ENCODE measurements at places on chromosomes 5 and 9.
A peak's percentile ranks its signal among the peaks of the same experiment; 100 is the strongest.

- DNase-seq: no peak
Observed at GRCh38 chr9:121048175-121048574, 1.9 kb downstream of the C5 start.

GRCh38 chr9:77811832-77812231 is 163.7 kb upstream of the GNA14 start:
- DNase-seq: no peak

- no peak for DNase-seq
Observed at GRCh38 chr5:151967865-151968264, 43.2 kb upstream of the GLRA1 start.

GRCh38 chr9:113589890-113590289 is 126.4 kb downstream of the RGS3 start:
- DNase-seq: peak; percentile 60

GRCh38 chr9:131081868-131082267 is 14.5 kb upstream of the AIF1L start:
- DNase-seq: no peak

- DNase-seq: no peak
Observed at GRCh38 chr5:161263191-161263590, 283.3 kb downstream of the GABRB2 start.

DNA sequence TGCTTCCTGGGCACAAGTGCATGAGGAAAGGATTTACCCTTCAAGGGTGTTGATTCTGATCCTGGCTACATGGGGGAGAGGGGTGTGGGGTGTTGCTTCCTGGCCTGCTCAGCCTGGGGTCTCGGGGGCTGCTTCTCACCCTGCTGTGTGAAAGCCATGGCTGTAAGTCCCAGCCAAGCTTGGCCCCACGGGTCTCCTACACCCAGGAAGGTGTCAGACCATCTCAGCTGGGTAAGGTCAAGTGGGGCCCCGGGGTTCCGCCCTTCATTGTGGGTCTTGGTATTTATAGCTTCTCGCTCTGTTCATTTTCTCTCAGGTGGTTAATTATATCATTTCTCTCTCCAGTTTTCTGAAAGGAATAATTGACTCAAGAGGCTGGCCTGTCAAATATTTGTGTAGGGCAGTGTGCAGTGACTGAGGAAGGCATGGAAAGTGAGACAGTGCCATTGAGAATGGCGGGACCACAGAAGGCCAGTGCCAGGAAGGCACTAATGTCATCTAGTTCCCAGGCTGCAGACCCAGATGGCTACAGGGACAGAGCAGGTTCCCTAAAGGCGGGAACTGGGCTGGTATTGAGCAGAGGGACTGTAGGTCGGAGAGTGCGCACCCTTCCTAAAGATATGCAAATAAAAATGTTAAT is 126.0 kb downstream of the FOXD1 start:
- no peak for DNase-seq

- no peak for DNase-seq
Observed at GRCh38 chr9:132351404-132352045, 3.3 kb downstream of the SETX start.

GRCh38 chr5:5619546-5619945 is 197.1 kb downstream of the ICE1 start:
- DNase-seq: no peak
